ENCODE measurements at places on chromosomes 16 and 17.

- DNase-seq: no peak
These were observed 1.0 kb upstream of the SOX8 start for GRCh38 chr16:980595-980854.

- DNase-seq: no peak
These were observed 29.5 kb upstream of the PIK3R6 start for GRCh38 chr17:8896641-8897635.

DNA sequence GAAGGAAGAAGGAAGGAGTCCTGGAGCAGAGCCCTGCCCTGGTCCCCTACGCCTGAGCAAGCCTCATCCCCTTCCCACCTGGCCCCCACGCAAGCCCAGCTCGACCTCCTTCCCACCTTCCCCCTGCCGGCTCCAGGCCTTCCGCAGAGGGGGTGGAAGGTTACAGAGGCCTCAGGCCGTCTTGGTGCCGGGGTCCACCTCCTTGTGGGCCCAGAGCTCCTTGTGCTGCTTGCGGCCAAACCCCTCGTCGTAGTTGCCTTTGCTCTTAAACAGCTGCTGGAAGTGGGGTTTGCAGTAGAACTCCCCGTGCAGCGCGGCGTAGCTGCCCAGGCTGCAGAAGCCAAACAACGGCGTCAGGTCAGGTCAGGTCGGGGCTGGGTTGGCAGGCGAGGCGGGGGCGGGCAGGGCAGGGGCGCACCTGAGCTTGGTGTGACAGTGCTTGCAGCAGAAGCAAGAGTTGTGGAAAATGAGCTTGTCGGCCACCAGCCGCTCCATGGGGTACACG lies 1.5 kb downstream of the LIMD2 start:
- DNase-seq: no peak

GRCh38 chr16:54806378-54806777 lies 124.3 kb upstream of the IRX5 start:
- no peak for DNase-seq

DNA sequence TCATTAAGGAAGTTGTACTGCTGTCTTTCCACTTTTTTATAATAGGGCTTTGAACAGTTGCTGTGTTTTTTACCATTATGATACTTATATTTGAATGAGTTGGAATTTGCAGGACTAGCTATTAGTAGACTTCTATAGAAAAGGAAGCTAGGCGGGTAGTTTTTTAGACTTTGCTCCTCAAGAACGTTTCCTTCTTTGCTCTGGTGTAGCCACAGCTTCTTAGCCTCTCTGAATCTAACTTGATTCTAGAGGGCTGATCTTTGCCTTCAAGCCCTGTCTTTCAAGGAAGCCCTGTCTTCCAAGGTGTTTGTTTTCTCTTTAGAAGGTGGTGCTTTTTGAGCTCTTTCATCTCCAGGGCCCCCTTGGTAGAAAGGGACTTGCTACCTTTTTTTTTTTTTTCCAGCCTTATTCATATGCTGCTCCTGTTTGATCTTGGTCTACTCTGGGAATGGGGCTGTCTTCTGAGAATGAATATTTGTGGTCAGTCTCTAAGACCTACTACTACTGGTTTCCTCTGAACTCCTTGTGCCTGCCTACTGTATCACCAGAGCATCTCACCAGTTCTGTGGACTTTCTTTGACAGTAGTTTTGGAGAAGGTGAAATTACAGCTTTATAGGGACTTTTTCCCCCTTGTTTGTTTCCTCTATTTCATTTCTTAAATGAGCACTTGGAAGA lies 52.3 kb upstream of the RASL10B start:
- no peak for DNase-seq

DNA sequence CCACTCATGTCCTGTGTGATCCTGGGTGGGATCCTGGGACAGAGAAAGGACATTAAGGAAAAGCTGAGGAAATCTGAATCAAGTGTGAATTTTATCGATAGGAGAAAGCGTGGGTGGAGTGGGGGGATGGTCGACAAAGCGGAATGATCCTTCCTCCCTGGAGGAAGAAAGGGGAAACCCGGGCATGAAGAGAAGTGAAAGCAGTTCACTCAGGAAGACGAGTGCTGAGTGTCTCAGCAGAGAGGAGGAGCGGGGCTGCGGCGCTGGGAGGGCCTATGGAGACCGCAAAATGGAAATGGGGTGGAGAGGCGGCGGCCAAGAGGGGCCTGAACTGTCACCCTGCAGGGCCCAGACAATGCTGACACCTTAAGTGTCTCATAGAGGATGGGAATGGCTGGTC lies 8.7 kb downstream of the ZDHHC7 start:
- no peak for DNase-seq

DNA sequence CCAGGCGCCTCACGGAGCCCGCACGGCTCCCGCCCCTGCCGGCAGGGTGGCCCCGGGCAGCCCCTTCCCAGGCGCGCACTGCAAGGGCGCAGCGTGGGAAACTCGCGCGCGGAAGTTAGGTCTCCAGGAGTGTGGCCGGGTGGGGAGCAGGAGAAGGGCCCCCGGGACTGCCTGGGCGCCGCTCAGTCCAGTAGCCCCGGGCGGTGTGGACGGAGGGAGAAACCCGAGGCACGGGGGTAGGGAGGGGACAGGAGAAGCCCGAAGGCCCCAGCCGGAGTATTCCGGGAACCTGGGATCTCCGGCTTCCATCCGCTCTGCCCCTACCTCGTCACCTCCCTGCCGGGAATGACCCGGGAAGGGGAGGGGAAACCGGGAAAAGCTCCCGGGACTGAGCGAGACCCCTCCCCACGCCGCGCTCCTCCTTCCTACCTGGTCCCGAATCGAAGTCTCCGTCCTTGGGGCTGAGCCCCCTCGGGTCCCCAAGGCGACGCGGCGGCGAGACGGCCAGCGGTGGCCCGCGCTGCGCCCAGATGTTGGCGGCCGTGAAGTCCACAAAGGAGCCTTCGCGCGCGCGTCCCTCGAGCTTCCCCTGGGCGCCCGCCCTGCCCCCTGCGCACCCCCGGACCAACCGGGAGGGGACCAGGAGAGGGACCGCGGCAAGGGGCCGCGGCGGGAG lies 418 bp downstream of the SOCS3 start:
- no peak for DNase-seq

- no peak for DNase-seq
These were observed 10.0 kb upstream of the MRPS23 start for GRCh38 chr17:57859601-57860413.

DNA sequence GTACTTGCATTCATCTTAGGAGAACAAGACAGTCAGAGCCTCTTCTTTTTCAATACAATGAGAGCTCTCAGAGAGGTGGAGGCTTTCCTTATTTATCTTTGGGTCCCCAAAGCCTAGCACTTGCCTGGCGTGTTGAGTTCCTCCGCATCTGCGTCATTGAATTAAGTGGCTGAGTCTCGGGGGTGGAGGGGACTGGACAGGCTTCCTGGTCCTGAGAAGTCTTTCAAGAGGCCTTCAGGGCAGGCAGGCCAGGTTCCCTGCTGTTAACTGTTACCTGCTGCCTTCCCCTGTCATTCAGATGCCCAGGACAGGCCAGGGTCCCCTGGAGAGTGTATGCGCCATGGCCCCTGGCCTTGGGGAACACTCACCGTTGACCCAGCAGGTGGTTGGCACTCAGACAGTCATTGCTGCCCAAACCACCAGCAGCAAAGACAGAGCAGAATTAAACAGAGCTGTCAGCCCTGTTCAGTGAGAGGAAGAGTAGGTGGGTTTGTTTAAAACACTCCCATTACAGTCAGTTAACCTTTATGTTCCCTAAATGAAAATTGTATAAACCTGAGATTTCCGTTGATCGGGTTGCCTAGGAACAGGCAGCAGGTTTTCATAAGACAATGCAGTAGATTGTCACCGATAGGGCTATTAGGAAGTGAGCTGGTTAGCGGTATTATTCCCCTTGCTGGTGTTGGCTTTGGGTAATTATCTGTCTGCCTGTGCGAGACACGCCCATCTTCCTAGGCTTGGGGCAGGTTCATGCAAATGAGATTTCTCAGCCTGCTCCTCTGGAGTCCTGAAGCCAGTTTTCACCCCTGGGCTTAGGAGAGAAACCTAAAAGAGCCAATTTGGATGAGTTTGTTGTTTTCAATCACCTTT lies 132.7 kb downstream of the CCDC182 start:
- DNase-seq: no peak

GRCh38 chr16:66927918-66928649 lies 2.7 kb upstream of the RRAD start:
- DNase-seq: no peak

DNA sequence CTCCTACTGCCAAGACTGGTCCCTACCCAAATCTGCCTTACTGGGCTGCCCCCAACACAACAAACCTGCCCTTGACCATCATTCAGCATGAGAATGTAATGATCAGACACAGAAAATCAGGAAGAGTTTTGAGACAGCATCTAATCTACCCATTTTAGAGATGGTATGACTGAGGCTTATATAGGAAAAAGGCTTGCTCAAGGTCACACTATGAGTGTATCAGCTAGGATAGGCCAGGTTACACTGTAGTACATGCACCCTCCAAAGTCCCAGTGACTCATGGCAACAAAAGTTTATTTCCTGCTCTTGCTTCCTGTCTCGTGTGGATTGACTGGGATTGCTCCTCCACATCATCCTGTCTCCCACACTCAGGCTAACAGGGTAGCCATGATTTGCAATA lies 27.9 kb downstream of the NLRC5 start:
- no peak for DNase-seq

GRCh38 chr17:29393436-29393835 lies 3.3 kb downstream of the TAOK1 start:
- DNase-seq: no peak

DNA sequence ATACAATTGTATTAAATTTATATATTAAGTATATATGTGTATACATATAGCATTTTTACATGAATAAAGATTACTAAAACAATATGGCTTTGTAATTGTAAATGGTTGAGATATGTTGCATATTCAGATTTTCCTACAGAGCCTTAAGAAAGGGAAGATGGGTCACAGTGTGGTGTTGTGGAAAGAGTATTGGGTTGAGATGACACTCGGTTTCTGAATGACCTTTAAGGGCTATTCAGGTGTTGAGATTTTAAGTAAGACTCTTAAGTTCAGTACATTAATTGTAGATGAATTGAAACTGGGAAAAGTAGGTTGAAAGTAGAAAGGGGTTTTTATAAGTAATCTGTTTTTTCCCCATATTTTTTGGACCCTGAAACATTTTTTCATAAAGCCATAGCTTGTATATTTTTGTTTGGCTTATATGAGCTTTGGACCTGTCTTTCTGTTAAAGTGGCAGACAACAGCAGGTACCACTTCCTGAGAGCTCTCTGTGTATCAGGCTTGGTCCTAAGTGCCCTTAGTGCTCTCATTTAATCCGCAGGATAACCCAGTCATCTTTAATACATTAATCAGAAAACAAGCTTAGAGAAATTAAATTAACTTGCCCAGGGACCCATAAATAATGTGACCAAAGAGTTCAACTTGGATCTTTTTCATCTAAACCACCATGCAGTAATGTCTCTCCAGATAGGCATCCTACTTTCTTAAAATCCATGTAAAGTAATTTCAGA lies 48.5 kb upstream of the MRC2 start:
- no peak for DNase-seq

DNA sequence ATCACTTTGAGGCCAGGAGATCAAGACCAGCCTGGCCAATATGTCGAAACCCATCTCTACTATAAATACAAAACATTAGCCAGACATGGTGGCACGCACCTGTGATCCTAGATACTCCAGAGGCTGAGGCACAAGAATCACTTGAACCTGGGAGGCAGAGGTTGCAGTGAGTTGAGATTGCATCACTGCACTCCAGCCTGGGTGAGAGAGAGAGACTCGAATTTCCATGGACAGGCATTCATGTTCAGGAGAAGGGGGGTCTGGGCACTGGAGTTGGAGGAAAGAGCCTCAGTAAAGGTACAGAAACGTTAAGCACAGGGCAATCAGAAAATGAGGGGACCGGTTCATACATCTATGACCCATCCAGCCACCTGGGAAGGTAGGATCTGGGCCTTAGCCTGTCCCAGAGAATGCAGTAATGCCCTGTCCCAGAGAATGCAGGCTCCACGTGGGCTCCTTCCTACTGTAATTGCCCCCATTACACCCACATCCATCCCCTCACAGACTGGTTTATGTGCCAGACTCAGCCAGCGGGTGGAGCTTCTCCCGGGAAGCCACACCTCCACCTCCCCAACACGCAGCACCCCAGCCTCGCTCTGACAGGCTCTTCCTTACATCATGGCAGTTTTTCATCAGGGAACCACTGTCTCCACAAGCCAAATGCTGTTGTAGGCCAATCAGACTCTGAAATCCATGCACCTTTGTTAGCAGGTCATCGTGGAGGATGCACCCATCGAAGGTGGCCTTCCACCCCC lies 21.6 kb upstream of the ARL4D start:
- no peak for DNase-seq

DNA sequence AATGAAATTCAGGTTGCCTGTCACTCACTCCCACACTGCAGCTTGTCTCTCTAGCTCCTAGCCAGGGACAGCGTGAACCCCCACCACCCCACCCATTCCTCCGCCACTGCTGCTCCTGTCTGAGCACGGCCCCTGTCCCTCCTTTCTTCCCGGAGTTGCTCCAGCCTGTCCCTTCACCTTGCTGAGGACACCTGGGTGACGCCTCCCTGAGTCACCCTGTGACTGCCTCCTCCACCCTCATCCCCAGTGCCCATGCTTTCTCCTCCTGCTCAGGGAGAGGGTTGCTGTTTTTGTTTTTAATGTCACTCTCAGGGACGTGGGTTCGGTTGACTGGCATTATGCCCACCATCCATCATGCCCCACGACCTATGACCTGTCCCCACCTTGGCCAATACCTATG lies 25.8 kb upstream of the NAT9 start:
- no peak for DNase-seq

DNA sequence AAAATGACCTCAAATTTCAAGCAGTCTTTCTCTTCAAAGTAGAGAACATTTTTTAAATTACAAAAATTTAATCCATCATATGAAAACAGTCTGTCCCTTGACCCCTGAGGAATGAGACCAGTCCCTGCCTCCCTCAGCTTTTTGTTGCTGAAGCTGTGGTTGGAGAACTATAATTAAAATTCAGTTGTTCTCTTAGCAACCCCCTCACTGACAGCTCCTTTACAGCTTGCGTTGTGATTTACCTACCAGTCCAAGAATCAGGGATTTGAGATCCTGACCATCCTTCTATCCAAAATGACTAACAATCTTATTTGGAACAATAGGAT lies 29.8 kb downstream of the LYRM1 start:
- no peak for DNase-seq

- DNase-seq: no peak
These were observed 9.1 kb downstream of the NAGPA start for GRCh38 chr16:5024632-5025031.

- DNase-seq: no peak
These were observed 67.3 kb downstream of the PHKB start for GRCh38 chr16:47528431-47528830.

GRCh38 chr17:72336026-72336803 lies 215.4 kb downstream of the SOX9 start:
- no peak for DNase-seq

- DNase-seq: no peak
These were observed at the start of gene TOX3 for GRCh38 chr16:52547004-52547833. Gene TOX3 (minus strand): TSS chr16:52547143. CDS start chr16:52546723, 420 bp downstream.

Measured in AG09319 (cell line).